Astrocyte (in vitro differentiated cells and primary cell): ENCODE measurements at places on chromosomes 12 and 14.

- DNase-seq, result no peak
These were observed 274.9 kb upstream of the LMO3 start for GRCh38 chr12:16880864-16881285.

- DNase-seq, result peak; percentile 23
These were observed 211.5 kb downstream of the PRKD1 start for GRCh38 chr14:29716150-29716549.

DNA sequence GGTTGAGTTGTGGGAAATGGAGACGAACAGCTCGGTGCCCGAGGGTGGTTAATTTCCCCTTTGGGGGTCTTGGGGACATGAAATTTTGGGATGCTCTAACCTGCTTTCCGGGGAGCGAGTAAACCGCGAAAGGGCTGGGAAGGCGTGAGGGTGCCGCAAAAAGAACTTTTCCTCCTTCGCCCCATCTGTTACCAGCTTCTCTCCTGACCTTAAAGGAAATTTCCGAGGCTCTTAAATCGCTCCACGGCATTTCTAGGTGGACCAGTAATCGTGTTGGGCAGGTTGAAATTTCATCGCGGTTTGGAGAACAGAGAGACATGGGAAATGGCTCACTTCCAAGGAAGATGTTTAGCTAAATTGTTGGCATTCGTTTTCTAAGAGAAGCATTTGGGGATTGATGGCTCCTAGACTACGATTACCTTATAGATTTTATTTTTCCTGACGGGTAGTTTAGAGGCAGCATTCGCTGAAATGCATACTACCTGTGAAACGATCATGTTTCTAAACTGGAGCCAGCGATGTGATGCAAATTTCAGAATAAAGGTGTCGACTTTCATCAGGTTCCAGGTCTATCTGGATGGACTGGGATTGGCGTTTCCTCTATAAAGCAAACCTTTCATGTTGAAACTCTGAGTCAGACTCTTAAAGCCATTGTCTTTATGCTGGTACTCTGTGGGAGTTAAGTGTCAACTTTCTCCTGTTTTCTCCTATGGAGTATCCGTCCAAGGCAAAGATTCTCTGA, 414.5 kb downstream of the PCNX1 start:
- DNase-seq, result peak; percentile 72

DNA sequence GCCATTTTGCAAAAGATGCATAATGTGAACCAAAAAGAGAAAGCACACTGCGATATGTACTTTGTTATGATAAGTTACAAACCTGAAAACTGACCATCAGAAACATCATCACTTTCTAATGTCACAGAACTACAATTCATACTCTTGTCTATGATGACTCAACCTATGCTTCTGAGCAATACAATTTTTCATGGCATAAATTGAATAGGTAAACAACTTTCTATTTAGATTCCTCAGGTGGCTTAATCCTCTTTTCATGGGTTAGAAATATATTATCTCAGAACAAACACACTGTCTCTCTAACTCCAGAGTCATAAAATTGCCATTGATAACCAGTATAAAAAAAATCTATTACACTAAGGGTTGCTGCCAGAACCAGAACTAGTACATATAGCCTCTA, 1715.0 kb upstream of the FLRT2 start:
- no peak for DNase-seq

- DNase-seq, result peak; percentile 55
These were observed 193.9 kb downstream of the EMP1 start for GRCh38 chr12:13390381-13390861.

DNA sequence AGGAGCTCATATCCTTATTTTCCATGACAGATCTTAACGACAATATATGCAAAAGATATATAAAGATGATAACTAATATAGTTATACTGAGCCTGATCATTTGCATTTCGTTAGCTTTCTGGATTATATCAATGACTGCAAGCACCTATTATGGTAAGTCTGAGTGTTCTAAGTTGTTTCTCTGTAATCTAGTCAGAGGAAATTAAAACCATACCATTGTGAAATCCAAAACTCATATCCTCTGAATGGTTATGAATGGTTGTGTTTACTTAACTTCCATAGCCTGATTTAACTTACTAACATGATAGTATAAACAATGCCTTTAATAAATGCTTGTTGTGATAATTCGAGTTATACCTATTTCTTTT, 760 bp downstream of the TMEM19 start:
- no peak for DNase-seq

- DNase-seq, result peak; percentile 79
These were observed 3.6 kb upstream of the RHOF start for GRCh38 chr12:121796855-121797751.
